ENCODE measurements at places on chromosomes 4 and X.

DNA sequence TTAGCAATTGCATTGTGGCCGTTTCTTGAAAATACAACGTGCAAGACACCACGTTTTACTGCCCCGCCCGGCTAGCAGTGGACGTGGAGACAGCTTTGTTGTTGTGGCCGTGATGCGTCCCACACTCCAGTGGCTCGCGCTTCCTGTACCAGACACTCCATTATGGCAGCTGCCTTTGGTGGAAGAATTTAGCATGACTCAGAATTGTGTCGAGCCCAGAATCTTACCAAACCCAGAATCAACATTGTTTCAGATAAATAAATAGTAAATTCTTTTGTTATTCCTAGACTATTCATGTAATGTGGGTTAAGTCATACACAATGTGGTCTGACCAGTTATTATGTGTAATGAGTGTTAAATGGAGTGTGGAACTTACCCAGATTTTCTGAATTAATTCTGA lies 25.3 kb upstream of the S100P start:
- DNase-seq, result no peak

DNA sequence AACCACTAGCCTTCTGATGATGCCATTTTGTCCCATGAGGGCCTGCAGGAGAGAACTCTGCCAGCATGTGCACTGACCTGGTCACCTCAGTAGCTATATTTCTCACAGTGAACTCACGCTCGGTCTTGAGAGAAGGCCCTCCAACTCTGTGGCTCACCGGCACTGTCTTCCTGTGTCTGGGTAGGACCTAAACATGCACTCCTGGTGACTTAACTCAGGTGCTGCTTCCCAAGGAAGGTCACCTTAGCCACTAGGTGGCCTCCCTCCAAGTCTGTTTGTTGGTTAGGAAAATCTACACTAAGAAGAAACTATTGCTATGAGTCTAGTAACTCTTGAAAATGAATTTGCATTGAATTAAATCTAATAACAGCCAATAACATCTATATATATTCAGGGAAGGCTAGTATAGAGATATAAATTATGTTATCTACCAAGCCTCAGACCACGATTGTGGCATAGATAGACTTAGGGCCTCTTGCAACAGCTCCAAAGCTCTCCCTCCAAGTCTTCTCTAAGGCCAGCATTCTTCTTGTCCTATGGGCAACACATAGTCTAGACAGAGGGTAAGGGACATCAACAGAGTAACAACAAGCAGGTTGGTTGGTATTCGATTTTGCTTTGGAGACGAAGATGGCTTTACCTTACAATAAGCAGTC lies 24.7 kb downstream of the TLR10 start:
- no peak for DNase-seq

DNA sequence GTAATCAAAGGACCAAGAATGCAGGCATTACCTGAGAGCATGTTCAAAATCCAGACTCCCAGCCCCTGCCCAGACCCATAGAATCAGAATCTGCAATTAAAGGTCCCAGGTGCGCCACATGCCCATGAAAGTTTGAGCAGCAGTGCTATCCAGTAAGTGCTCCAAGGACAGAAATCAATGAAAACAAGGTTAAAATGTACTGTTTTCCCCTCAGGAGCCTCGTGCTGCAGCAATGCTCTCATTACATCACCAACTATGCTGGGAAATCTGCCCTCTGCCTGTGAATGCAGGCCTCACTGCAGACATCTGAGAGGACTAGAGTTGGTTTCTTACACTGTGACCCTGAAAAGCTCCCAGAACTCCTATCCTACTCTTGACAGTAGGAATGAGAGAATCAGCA lies 21.1 kb downstream of the ANXA5 start:
- DNase-seq, result no peak

DNA sequence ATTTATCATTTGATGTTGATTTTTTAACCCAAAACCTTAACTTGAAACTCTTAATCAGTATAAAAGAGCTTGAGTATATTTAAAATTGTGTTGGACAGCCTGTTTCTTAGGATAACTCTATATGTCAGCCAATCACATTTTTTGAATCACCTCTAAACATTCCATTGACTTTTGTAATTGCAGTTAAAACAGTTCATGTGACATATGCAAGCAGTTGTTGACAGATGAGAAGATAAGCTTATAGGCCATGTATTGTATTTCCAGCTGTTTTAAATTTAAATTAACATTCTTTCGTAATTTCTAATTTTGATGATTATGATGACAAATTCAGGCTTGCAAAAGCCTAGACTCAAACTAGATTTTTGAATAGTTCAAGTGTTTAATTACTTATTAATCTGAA lies 17.4 kb downstream of the VEGFC start:
- no peak for DNase-seq

GRCh38 chrX:138157850-138158249 lies 553.7 kb downstream of the FGF13 start:
- no peak for DNase-seq

All from activated CD8-positive, alpha-beta memory T cell treated with anti-CD3 and anti-CD28 coated beads for 1 hour (primary cell).